ENCODE measurements at places on chromosomes 2 and 18.

- no peak for DNase-seq
These were observed 1042.3 kb upstream of the NRXN1 start for GRCh38 chr2:52074130-52074719.

- no peak for DNase-seq
These were observed 20.3 kb downstream of the KYNU start for GRCh38 chr2:142897807-142898206.

DNA sequence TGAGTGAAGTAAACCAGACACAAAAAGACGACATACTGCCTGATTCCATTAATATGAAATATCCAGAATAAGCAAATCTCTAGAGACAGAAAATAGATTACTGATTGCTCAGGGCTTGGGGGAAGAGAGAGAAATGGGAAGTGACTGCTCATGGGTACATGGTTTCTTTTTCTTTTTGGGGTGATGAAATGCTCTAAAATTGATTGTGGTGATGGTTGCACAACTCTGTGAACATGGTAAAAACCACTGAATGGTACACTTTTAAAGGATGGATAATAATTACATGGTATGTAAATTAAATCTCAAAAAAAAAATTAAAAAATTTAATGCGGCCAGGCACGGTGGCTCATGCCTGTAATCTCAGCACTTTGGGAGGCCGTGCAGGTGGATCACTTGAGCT is 39.3 kb downstream of the RPL31 start:
- DNase-seq, result no peak

DNA sequence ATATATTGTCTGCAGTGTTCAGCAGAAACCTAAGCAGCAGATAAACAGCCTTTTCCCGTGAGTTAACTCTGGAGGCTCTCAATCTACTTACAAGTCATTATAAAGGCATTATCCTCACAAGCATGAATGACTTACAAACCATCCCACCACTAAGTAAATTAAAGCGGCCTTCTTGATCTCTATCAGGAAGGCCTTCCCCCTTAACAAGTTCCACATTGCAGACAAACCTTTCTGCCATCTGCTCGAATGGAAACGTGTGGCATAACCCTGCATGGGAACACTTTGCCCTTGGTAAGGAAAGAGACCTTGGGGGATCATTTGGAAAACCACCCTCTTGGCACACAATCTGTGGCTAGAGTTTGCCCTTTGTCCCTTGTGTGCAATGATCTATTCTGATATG is 199.5 kb downstream of the OSR1 start:
- no peak for DNase-seq

- DNase-seq, result no peak
These were observed 1080.7 kb upstream of the CELF4 start for GRCh38 chr18:38646296-38646695.

GRCh38 chr2:42102591-42103450 is 55.0 kb downstream of the PKDCC start:
- DNase-seq, result no peak

- DNase-seq, result no peak
These were observed 1350.2 kb upstream of the FAM98A start for GRCh38 chr2:34949316-34949715.

DNA sequence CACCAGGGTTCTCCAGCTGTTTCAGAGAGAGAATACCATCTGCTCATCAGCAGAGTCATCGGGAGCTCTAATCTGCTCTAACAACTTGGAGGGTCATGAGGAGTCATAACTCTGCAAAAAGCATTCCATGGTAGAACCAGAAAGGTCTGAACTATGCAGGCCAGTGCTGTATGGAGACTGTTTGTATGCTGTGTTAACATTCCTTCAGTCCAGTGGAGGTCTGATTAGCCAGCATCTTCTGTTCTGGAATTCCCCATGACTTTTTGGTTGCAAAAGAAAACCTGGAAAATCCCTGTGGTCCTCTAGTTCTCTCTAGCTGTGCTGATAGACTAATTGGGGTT is 9.4 kb upstream of the ITGB6 start:
- DNase-seq, result no peak

- no peak for DNase-seq
These were observed 115.9 kb downstream of the TTC32 start for GRCh38 chr2:19785867-19786266.
